ENCODE measurements at places on chromosomes 2 and 18.

GRCh38 chr18:71194438-71194837 lies 905.6 kb downstream of the SOCS6 start:
- no peak for DNase-seq

DNA sequence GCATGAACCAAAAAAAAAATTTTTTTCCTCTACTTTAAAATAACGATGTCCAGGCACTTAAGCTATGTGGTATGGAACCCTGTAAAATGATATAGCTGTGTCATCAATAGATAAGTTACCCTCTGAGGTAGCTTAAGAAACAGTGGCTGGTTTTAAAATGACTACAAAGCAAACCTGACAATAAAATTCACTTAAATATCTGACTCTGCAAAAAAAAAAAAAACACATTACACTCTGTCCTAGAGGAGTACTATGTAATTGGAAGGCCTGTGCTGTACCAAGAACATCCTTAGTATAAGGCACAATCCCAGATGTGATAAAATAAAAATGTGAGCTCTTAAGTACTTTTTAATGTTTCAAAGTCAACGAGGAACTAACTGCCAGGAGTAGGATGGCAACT lies 322.4 kb downstream of the ALK start:
- DNase-seq: no peak

DNA sequence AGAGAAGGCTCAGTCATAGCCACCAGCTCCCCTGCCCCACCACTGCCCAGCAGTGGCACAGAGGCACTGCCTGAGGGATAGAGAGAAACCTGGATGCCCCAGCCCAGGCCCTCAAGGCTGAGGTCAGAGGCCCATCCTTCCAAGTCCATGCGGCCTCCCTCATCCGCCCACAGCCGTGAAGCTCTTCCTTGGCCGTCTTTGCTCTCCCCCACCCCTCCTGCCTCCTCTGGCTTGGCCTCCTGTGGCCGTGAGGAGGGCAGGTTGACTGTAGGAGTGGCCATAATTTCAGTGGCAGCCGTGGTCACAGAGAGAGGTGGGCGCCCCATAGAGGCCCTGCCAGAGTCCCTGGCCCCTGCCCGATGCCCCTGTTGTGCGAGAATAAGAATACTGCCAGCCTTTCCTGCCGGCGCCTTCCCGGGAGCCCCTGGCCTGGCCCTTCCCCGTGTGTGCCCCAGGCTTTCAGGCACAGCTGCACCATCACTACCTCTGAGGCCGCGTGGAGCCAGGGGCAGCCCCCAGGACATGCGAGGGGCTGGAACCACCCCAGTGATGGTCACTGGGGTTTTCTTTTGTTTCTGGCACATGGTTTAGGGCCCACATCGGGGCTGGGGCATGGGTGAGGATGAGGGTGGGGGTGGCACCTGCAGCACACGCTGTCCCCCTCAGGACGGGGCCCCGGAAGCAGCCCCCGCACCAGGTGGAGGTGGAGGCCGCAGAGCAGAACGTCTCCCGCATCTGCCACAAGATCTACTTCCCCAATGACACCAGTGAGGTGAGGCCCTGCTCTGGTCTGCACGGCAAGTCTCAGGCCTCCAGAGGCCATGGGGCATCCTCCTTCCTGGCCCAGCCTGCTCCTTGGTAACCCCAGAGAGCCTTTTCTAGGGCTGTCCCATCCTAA lies 13.1 kb upstream of the GPR17 start:
- no peak for DNase-seq

- DNase-seq: peak; percentile 57
Measured at GRCh38 chr18:72762515-72763122, 105.2 kb downstream of the NETO1 start.

DNA sequence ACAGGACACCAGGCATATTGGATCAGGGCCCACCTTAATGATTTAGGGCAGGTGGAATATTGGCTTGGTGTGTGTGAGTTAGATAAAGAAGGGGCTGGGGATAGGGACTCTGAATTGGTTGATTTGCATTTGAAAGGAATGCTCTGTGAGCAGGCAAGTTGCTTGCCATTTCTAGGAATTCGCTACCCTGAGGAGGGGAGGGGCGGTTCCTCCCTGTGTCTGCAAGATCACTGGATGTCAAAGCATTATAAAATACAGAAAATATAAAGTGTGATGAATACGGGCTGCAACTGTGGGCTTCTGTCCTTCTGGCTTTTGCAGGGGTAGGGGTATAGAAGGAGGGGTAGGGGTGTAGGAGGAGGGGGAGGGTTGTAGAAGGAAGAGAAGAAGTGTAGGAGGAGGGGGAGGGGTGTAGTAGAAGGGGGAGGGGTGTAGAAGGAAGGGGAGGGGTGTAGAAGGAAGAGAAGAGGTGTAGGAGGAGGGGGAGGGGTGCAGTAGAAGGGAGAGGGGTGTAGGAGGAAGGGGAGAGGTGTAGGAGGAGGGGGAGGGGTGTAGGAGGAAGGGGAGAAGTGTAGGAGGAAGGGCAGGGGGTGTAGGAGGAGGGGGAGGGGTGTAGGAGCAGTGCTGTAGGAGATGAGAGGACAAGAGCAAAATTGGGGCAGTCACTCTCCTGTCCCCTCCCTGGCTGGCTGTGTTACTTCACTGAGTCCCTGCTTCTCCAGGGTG lies 238.0 kb upstream of the COPS8 start:
- peak; percentile 46 for DNase-seq

DNA sequence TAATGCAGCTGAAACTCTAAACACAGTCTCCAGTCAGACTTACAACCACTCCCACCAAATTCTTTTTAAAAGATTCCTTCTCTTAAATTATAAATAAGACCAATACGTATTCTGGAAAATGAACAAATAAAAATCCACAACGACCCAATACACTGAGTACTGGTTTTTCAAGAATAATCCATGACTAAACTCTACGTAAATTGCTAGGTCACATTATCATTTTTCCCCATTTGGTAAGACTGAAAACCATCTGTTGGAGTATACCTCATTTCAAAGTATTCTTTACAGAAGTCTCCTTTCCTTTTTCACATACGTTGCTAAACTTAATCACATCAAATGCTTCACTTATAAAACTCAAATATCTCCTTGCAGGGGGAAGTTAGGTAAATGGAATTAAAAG lies 6.0 kb downstream of the ZNF516 start:
- no peak for DNase-seq

- no peak for DNase-seq
Measured at GRCh38 chr2:228652366-228652765, 470.9 kb upstream of the SPHKAP start.

DNA sequence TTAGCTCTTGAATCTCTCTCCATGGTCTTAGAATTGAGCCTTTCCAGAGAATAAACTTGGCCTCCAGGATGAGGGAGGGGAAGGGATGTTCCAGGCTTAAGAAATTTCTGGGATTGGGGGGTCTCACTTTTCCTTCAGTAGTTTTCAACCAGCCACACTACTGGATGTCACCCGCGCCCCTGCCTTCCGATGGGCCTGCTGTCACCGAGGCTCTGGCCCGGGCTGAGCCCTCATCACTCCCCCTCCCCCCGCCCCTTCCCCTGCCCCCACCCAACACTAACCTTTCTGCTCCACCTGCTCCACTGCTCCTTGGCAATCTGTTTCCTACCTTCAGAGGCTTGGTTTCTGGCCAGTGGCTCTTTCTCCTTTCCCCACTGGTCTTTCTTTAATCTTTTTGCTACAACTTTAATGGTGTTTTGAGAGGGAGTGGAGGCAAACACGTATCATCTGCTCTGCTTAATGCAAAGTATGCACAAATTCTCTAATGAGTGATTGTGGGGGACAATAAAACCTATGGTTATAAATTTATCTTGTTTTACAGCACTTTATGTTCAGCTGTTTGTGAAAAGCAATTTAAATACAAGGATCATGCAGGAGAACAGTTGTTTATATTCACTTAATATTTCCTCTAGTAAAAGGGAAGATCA lies 155.1 kb downstream of the WDSUB1 start:
- no peak for DNase-seq

DNA sequence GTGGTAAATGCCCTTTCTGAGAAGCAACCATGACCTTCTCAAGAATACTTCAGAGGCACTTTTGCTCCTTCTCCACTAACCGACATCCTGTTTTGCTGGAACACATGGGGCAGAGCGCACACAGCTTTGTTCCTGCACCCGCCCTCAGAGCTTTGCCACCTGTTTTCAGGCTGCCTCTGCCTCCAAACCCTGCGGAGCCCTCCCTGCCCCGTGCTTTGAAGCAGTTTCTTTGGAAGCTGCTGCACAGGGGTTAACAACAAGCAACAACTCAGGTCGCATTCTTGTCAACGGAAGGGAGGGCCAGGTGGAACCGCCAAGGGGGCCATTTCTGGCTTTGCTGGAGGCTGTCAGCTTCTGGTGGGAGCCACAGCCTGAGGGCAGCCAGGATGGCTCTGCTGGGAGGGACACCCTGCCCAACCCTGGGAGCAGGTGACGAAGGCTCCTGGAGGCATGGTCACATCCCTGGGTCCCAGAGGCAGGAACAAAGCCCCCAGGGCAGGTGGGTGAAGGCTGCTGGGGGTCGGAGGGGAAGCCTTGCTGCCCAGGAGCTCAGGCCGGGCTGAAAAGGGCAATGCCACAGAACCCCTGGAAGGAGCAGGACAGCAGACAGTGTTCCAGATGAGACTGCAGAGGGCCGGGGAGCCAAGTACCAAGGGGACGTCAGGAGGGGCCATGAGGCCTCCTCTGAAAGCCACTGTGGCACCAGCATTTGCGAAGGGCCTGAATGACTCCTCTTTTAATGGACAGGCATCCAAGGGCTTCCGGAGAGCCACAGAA lies 46.8 kb downstream of the MRPS5 start:
- DNase-seq: no peak

GRCh38 chr18:55509631-55510324 lies 78.2 kb downstream of the TCF4 start:
- no peak for DNase-seq

- no peak for DNase-seq
Measured at GRCh38 chr2:226664140-226664539, 135.5 kb downstream of the IRS1 start.

DNA sequence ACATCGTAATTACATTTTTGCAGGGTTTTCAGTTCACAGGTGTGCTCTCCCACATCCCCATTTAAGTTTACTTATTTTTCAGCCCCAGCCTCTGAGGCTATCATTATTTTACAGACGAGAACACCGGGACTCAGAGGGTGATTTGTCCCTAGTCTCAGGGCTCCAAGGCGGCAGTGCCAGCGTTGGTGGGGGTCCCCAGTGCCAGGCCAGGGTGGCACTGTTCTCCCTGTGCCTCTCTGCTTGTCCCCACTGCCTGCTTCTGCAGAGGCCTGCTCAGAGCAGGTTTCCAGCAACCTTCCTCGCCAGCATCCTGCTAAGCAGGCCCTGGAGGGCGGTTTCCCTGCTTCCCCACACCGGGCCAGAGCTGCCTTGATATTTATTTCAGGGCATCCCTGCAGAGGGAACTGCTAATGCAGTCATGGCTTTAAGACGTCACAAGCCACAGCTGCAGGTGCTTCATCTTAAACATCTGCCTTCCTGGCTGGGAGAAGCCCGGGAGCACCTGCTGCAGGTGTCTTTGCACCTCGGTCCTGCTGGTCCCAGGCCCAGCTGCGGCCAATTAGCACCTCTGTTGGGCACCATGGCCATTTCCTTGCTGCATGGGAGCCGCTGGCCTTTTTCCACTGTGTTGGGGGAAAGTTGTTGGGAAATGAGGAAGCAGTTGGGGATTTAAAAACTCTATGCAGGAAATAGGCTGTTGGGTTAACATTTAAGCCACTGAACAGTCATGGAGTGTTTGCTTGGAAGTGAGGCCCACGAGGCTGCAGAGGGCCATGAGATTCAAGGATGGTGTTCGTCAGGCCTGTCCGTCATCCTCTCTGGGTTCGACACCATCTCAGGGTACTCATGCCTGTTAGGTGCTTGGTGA lies 22.8 kb downstream of the HPCAL1 start:
- DNase-seq: no peak

DNA sequence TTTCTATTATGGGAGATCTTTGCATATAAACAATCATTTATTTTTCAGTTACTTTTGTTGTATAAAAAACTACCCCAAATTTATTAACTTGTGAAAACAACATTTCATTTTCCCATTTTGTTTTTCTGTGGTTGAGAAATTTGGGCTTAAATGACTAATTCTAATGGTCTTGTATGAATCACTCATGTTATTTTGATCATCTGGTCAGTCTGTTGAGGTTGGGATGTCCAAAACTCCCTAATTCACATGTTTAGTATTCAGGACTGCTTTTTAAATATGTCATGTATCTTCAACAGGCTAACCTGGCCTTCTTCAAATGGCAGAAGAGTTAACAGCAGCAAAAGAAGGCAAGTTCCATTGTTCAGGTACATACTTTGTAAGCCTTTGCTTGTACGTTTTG lies 788.1 kb downstream of the TRIB2 start:
- no peak for DNase-seq

GRCh38 chr18:8750954-8751415 lies 45.6 kb downstream of the MTCL1 start:
- no peak for DNase-seq

- no peak for DNase-seq
Measured at GRCh38 chr2:2581331-2582159, 250.5 kb upstream of the MYT1L start.

GRCh38 chr18:23226391-23226790 lies 91.1 kb downstream of the CABLES1 start:
- no peak for DNase-seq

GRCh38 chr2:233979748-233980147 lies 62.6 kb downstream of the TRPM8 start:
- no peak for DNase-seq

- no peak for DNase-seq
Measured at GRCh38 chr2:222034058-222034457, 264.7 kb downstream of the PAX3 start.

- DNase-seq: no peak
Measured at GRCh38 chr2:138267161-138267901, 234.2 kb upstream of the SPOPL start.

DNA sequence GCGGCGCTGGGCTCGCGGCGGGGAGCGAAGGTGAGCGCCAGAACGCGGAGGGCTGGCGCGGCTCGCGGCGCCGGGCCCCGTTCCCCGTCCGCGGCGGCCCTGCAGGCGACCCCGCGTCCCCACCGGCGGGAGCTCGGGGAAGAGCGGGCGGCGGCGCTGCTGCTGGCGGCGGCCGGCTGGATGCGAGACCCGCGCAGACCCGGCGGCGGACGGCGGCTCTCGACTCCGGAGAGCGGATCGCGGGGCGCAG lies 213 bp downstream of the DOK6 start:
- no peak for DNase-seq

DNA sequence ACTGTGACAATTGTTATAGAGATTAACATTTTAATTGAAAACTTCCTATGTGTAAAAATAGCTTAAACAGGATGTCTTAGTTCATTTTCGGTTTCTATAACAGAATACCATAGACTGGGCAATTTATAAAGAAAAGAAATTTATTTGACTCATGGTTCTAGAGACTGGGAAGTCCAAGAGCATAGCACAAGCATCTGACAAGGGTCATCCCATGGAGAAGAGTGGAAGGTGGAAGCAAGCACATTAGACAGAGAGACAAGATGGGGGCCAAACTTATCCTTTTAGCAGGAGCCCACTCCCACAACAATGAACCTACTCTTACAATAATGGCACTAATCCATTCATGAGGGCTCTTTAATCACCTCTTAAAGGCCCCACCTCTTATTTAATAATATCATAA lies 100.3 kb downstream of the FAM161A start:
- no peak for DNase-seq

GRCh38 chr2:16727256-16727655 lies 61.6 kb upstream of the CYRIA start:
- DNase-seq: no peak

GRCh38 chr18:56522816-56523215 lies 115.6 kb downstream of the TXNL1 start:
- DNase-seq: no peak
